ENCODE measurements at places on chromosomes 13 and 19. TPM values are rescaled to one million over a fixed set of nuclear protein-coding genes. Genes with fewer than 3 reads are reported as not detected.

HSD17B14 gene
- 27.1 TPM for total RNA-seq

OXGR1 gene
- 0.18 TPM for total RNA-seq

SHISA2 gene
- total RNA-seq, result 4.7 TPM

ZNF121 gene
- 67.4 TPM for total RNA-seq

SYT5 gene
- 0.47 TPM for total RNA-seq

MAMSTR gene
- total RNA-seq, result 6.5 TPM

DNA sequence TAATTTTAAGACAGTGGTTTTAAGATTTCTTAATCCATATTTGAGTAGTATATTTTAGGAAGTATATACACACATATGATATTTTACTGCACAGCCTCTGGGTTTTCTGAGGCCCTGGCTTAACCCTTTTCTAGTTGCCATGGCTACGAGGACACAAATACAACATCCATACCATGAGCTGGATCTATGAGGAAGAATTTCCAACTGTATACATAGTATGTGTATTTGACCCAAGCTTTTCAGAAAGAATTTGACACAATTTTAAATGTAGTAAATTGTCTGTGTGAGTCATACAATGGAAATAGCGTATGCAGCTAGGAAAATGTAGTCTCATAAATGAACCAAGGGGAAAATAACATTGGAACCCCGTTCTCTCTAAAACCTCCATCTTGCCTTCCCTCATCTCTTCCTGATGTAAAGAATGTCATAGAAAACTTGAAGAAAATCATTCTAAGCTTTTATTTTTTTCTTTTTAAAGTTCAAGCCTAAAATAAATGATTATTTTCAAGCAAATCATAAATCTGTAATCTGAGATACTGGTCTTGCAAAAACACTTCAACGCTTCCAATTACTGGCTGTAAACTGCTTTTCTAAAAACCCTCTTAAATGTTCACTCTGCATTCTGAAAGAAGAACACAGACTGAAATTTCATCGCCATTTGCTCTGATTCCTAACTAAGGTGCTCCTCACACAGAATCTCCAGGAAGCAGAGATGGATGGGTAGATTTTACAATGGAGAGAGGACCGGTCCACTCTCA is 172.4 kb downstream of the LACC1 start:
- DNase-seq, result no peak
- H3K4me1 ChIP-seq, result peaks cover 29% of the 10 kb centered on the region
- peaks cover 7% of the 10 kb centered on the region for H3K27me3 ChIP-seq
- no peaks in the 10 kb centered on the region for H3K36me3 ChIP-seq
- H3K4me3 ChIP-seq, result no peak overlapping the region
- peak overlapping the region; percentile 92 for H3K27ac ChIP-seq

GRCh38 chr19:33740811-33741396 is 55.8 kb upstream of the KCTD15 start:
- peaks cover 30% of the 10 kb centered on the region for H3K27me3 ChIP-seq
- H3K36me3 ChIP-seq, result no peaks in the 10 kb centered on the region
- H3K4me1 ChIP-seq, result no peaks in the 10 kb centered on the region
- H3K4me3 ChIP-seq, result no peak overlapping the region
- peak; percentile 71 for DNase-seq

DNA sequence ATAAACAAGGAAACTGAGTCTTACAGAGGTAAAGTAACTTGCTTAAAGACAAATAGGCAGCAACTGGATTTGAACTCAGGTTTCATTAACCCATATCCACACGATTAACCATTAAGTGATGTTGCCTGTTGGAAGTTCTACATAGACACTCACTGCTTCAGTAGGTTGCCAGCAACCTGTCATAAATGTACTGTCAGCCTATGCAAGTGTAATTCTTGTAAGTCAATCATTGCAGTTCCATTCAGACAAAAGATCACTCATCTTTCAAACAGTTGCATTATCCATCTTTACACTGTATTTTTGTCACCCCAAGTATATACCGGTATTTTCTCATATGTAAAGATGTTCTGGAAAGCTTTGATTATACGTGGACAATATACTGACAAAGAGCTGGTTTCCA is 676.9 kb upstream of the PCDH20 start:
- no peaks in the 10 kb centered on the region for H3K36me3 ChIP-seq
- H3K4me1 ChIP-seq, result peaks cover 2% of the 10 kb centered on the region
- no peak overlapping the region for H3K4me3 ChIP-seq
- no peaks in the 10 kb centered on the region for H3K27me3 ChIP-seq

- peaks cover 30% of the 10 kb centered on the region for H3K4me1 ChIP-seq
- H3K4me3 ChIP-seq, result no peak overlapping the region
- DNase-seq, result no peak
- peaks cover 14% of the 10 kb centered on the region for H3K27me3 ChIP-seq
- peaks cover 1% of the 10 kb centered on the region for H3K36me3 ChIP-seq
Measured at GRCh38 chr19:31625056-31625455, 275.8 kb upstream of the TSHZ3 start.

DNA sequence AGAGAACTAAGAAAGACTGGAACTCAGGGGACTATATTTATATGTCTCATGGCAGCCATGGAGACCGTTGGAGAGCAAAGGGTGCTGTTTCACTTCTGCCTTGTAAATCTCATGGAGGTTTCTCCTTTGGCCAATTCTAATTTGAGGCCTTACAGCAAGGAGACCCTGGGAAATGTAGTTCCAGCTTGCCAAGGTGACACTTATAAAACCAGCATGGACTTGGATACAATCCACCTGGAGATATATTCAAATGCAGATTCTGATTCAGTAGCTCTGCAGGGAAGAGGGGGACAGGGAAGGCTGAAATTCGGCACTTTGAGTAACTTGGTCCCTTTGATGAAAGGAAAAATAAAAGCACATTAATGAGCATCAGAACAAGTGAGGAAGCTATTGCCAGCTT is 90.0 kb downstream of the OXGR1 start:
- no peak overlapping the region for H3K4me3 ChIP-seq
- no peaks in the 10 kb centered on the region for H3K36me3 ChIP-seq
- no peak for DNase-seq
- H3K27ac ChIP-seq, result no peak overlapping the region
- H3K27me3 ChIP-seq, result peaks cover 12% of the 10 kb centered on the region
